ENCODE measurements at places on chromosomes 3 and 15.
A peak's percentile ranks its signal among the peaks of the same experiment; 100 is the strongest.

- no peak for DNase-seq
These were observed 1.0 kb downstream of the CGGBP1 start for GRCh38 chr3:88057630-88058305.

DNA sequence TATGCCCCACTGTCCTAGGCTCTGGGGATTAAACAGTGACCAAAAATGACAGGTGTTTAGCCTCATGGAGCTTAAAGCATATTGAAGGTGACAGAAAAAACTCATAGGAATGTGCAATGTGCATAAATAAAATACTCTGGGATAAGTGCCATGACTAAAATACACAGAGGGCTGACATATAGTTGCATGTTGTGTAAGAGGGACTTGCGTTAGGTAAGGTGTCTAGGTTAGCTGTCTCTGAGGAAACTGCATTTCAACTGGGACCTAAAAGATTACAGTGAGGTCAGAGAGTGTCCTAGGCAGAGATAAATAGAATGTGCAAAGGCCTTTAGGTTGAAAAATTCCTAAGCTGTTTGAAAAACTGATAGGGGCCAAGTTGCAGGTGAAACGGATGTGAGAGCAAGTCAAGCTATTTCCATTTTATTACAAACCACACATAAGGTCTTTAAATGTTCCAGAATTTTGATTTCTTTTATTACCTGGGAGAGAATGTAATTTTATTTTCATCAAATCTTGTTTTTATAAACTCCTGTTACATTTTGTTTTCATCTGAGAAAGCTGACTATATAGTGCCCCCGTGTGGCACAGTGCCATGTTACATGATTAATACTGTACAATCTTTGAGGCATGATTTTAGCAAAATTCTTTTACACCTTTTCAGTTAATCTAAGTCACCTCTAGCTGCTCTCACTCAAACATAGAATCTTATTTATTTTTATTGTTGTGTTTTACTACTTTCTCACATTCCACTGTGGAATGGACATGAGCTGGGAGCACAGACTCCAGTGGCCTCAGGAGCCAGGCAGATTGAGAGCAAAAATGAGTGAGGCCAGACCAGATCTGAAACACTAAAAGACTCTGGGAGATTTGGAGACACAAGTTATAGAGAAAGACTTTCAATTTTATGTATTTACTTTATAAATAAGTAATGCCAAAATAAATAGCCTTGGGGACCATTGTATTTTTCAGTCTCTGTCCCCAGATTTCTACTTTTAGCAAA, 259.6 kb upstream of the ZNF717 start:
- no peak for DNase-seq

GRCh38 chr3:141486746-141487520, at the start of gene RASA2:
TSS of gene RASA2 (plus strand) at chr3:141487027. CDS start at chr3:141487084, 57 bp downstream.
- DNase-seq: peak; percentile 89

GRCh38 chr3:53495520-53496391, 1.3 kb downstream of the CACNA1D start:
- no peak for DNase-seq

DNA sequence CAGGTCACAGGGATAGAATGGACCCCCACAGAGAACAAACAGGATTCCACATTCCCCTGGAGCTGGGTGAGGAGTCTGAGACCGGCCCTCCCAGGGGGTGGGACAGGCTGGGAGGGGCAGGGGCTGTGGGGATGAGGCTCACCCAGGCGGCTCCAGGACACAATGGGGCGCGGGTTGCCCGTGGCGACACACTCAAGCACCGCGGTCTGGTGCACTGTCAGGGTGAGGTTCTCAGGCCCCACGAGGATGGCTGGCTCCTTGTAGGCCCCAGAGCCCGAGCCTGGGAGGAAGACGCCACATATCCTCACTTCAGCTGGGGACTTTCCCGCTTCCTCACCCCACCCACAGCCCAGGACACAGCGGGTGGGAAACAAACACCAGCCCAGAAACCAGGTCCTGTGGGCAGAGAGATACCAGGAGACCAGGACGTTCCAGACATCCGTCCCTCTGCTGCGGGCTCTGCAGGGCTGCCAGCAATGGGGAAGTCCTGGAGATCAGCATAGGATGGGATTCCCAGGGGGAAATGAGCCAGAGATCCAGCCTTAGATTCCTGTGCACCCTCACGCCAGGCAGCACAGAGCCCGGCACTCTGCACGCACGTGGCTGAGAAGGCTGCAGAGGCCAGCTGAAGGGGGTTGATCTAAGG, 30.2 kb downstream of the RNU5B-1 start:
- no peak for DNase-seq

DNA sequence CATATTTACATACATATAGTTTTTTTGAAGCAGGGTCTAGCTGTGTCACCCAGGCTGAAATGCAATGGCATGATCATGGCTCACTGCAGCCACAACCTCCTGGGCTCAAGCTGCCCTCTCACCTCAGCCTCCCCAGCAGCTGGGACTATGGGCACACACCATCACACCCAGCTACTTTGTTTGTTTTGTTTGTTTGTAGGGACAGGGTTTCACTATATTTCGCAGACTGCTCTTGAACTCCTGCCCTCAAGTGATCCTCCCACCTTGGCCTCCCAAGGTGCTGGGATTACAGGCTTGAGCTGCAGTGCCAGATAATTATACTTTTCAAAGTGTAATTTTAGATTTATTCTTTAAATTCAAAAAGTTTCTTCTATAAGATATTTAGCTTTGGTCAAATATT, 10.2 kb downstream of the GTF2A2 start:
- DNase-seq: no peak

DNA sequence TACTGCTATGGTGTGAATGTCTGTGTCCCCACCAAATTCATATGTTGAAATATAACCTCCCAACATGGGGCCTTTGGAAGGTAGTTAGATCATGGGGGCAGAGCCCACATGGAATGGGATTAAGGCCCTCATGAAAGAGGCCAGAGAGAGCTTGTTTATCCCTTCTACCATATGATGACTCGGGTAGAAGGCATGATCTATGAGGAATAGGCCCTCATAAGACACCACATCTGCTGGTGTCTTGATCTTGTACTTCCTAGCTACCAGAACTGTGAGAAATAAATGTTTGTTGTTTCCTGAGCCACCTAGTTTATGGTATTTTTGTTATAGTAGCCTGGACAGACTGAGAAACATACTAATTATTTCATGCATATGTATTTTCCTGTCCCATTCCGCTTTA, 51.9 kb downstream of the WWTR1 start:
- DNase-seq: no peak

All from NCI-H446 (cell line).